ENCODE measurements at places on chromosomes 5 and 9. TPM values are rescaled to one million over a fixed set of nuclear protein-coding genes. Genes with fewer than 3 reads are reported as not detected.

MARCOL gene
- total RNA-seq = not detected

MELK gene
- total RNA-seq = 19.0 TPM

C1QTNF2 gene
- total RNA-seq = 0.64 TPM

CACNA1B gene
- 0.43 TPM for total RNA-seq

BTNL8 gene
- total RNA-seq = not detected

ISL1 gene
- not detected for total RNA-seq

IL33 gene
- 7.3 TPM for total RNA-seq

SPAG8 gene
- 0.86 TPM for total RNA-seq

C5orf52 gene
- not detected for total RNA-seq

OR1J4 gene
- not detected for total RNA-seq

NFIB gene
- total RNA-seq = 5.8 TPM

ROPN1L gene
- total RNA-seq = 0.32 TPM

LCN2 gene
- total RNA-seq = not detected

PCDHB9 gene
- 0.64 TPM for total RNA-seq

All from fibroblast of villous mesenchyme (primary cell).